Astrocyte of the spinal cord (primary cell): ENCODE measurements at places on chromosomes 4 and X.
A peak's percentile ranks its signal among the peaks of the same experiment; 100 is the strongest.

- no peak for DNase-seq
Measured at GRCh38 chr4:185179488-185179887, 24.3 kb downstream of the CFAP97 start.

- no peak for DNase-seq
Measured at GRCh38 chr4:41006141-41006540, 208.2 kb downstream of the APBB2 start.

- no peak for DNase-seq
Measured at GRCh38 chr4:88757776-88758175, 60.1 kb upstream of the NAP1L5 start.

DNA sequence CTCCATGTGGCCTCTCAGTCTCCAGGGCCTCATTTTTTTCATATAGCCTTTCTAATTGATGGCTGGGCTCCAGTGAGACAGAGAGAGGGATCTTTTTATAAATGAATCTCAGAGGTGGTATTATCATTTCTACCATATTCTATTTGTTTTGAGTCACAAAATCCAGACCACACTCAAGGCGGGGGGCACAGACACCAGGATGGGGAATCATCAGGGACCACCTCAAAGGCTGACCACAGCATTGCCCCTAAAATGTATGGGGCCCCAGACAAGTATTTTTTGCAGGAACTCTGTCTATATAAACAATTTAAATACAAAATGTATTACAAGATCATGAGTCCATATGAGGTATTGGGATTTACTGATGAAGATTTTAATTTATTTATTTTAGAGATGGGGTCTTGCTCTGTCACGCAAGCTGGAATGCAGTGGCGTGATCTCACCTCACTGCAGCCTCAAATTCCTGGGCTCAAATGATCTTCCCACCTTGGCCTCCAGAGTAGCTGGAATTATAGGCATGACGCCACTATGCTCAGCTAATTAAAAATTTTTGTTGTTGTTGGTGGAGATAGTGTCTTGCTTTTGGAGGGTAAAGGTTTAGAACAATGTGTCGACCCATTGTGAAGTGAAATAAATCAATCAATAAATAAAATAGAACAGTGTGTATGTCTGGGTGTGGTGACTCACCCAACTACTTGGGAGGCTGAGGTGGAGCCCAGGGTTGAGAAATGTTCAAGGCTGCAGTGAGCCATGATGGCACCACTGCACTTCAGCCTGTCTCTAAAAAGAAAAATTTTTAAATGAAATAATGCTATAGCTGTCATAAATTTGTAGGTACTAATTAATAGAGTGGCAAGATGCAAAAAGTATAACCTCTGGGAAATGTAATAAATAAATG is 29.4 kb downstream of the WDR13 start:
- no peak for DNase-seq

- no peak for DNase-seq
Measured at GRCh38 chrX:5928224-5928623, 300.4 kb downstream of the NLGN4X start.

DNA sequence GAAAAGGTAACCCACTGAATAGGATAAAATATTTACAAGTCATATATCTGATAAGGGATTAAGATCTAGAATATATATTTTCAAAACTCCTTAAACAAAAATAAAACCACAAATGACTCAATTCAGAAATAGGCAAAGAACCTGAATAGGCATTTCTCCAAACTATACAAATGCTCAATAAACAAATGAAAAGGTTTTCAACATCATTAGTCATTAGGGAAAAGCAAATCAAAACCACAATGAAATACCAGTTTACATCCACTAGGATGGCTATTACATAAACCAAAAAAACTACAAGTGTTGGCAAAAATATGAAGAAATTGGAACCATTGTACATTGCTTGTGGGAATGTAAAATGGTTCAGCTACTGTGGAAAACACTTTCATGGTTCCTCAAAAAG is 167.0 kb upstream of the GALNT7 start:
- peak; percentile 79 for DNase-seq

DNA sequence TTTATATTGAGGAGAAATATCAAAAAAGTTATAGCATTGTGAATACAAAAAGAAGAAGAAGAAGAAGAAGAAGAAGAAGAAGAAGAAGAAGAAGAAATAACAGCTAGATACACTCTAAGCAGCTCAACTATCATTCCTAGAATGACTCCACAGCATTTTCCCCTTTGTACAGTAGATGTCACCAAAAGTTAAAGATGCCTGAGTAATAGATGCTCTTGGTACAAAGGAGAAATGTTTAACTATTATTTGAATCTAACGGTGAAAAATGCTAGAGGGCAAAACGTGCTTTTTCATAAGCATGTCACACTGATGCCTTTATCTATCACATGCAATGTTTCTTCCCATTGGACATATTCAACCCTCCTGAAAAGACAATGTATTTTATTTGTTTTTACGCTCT is 178.4 kb upstream of the GPRIN3 start:
- DNase-seq, result peak; percentile 46

- no peak for DNase-seq
Measured at GRCh38 chr4:174794543-174795094, 34.4 kb downstream of the GLRA3 start.
